NCI-H510A treated with DMSO at 0.1 percent for 48 hours (cell line): ENCODE measurements at places on chromosomes 11 and 22.

- DNase-seq = peak; percentile 69
Observed at GRCh38 chr22:31292236-31292989, at the start of gene PIK3IP1. PIK3IP1 (minus strand) TSS chr22:31292488; CDS start chr22:31292344, 144 bp downstream.

DNA sequence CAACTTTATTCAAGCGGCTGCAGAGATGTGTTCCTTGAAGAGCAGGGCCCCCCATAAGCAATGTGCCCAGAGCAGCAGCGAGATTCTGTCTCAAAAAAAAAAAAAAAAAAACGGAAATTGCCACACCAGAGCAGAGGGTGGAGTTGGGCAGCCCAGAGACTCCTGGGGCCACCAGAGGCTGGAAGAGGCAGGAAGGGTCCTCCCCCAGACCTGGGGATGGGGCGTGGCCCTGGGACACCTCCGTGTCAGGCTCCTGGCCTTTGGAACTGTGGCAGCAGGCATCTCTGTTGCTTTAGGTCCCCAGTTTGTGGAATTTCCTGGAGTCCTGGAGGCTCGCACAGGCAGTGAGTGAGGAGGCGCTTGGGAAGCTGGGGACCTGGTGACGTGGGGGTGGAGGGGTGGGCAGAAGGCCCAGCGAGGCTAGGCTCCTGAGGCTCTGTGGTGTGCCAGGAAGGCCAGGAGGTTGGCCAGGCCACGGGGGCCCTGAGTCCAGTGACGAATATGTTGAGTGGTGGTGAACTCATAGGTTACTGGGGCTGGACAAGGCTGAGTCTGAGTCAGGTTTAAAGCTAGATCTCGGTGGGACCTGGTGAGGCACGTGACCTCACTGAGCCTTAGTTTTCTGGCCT, 735.6 kb downstream of the BRD1 start:
- DNase-seq = peak; percentile 56

DNA sequence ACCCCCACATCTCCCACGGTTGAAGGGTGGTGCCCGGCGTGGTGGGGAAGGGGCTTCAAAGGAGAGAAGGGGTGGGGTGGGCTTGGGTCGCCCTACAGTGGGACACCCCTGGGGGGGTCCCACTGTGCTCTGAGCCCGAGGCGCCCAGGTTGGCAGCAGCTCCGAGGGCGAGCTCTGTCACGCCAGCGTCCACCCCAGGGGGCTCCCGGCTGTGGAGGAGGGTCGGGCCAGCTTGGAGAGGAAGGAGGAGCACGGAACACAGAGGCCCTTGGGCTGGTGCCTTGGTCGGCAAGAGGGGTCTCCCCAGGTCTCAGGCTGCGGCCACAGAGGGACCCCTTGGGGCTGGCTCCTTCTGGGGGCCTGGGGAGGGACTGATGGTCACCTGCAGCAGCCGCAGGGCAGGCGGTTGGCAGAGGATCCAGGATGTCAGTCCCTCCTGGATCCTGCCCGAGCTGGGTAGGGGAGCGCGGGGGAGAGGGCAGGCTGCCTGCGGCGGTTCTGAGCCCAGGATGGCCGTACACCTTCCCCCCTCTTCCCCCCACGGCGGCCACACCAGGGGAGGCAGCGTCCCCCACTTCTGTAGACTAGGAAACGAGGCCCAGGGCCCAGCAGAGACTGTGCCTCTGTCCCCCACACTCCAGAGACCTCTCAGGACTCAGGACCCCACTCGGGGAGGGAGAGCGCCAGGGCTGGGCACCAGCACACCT, 788 bp downstream of the MUC6 start:
- no peak for DNase-seq

- DNase-seq = no peak
Observed at GRCh38 chr11:60987577-60988277, 16.2 kb downstream of the CD6 start.

GRCh38 chr22:38115423-38116205, 5.1 kb upstream of the BAIAP2L2 start:
- DNase-seq = no peak

- peak; percentile 53 for DNase-seq
Observed at GRCh38 chr11:130179396-130180306, 20.1 kb downstream of the ST14 start.
